Activated CD4-positive, alpha-beta T cell treated with anti-CD3 and anti-CD28 coated beads, Interleukin-2, amount 10 ng/mL, durations not matched to agents 7 days and 5 days (primary cell): ENCODE measurements at places on chromosomes 12 and 14. TPM values are rescaled to one million over a fixed set of nuclear protein-coding genes. Genes with fewer than 3 reads are reported as not detected.

EFS gene
- total RNA-seq, result not detected

KERA gene
- not detected for total RNA-seq

SLC15A4 gene
- 24.9 TPM for total RNA-seq

DNA sequence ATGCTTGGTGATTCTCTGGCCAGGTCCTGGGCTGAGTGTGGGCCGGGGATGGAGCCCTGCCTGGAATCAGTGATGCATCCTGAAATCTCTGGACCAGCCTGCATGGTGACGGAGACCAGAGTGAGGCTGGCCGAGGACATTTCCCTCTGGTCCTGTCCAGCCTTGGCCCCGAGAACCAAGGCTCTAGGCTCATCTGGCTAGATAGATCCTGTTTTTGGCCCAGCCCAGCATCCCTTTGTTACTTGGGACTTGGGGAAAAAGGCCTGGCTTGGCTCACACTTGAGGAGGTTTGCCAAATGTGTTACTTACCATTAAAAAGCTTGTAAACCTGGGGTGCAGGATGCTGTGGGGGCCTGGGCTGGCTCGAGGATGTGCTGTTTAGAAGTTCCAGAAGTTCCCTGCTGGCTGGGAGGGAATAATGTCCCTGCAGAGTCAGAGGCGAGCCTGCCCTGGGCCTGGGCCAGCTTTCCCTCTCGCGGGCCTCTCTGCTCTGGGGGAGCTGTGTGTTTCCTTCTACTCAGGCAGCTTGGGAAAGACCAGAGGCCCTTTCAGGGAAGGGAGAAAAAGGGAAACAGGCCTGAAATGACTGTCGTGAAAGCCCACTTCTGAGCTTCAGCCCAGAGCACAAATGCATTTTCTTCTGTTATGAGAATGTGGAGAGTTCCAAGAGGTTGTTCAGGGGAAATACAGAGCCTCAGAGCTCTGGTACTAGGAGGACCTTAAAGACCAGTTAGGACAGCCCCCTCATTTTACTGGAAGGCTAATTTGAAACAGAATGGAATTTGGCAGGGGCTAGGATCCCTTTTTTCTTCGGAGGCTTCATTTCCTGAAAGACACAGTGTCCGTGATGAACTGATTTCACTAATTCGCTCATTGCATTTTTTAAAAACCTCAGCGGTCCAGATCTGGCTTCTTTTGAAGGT, 47.2 kb upstream of the CTDSP2 start:
- H3K27ac ChIP-seq, result no peak overlapping the region
- H3K4me1 ChIP-seq, result peaks cover 45% of the 10 kb centered on the region
- peaks cover 8% of the 10 kb centered on the region for H3K27me3 ChIP-seq
- H3K36me3 ChIP-seq, result no peaks in the 10 kb centered on the region

GRCh38 chr12:90428881-90429280, 526.1 kb downstream of the CCER1 start:
- H3K27me3 ChIP-seq, result no peaks in the 10 kb centered on the region
- H3K4me1 ChIP-seq, result no peaks in the 10 kb centered on the region
- DNase-seq, result no peak
- no peaks in the 10 kb centered on the region for H3K36me3 ChIP-seq

GRCh38 chr12:65891219-65891618, 66.9 kb downstream of the HMGA2 start:
- no peak for DNase-seq
- H3K4me3 ChIP-seq, result no peak overlapping the region
- peaks cover 26% of the 10 kb centered on the region for H3K27me3 ChIP-seq
